ENCODE measurements at places on chromosomes 12 and 14. TPM values are rescaled to one million over a fixed set of nuclear protein-coding genes. Genes with fewer than 3 reads are reported as not detected.
A peak's percentile ranks its signal among the peaks of the same experiment; 100 is the strongest.

DNA sequence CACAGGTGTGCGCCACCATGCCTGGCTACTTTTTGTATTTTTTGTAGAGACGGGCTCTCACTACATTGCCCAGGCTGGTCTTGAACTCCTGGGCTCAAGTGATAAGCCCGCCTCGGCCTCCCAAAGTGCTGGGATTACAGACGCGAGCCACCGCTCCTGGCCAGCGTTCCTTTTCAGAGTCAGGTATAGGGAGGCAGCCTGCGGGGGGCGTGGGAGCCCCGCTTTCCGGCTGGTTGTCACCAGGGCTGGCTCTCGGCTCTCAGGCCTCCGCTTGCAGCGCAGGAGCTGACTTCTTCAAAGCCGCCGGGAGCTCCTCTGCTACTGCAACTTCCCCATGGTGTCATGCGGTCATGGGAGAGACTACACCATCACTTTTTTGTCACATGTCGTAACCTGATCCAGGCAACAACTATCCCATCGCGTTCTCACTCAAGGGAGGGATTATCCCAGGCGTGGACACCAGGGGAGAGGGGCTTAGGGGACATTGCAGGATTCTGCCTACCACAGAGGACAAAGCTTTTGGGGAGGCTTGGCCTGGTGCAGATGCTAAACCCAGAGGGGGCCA, 129.4 kb downstream of the SCARB1 start:
- DNase-seq: peak; percentile 51
- H3K27me3 ChIP-seq: no peaks in the 10 kb centered on the region
- H3K4me1 ChIP-seq: no peaks in the 10 kb centered on the region
- no peaks in the 10 kb centered on the region for H3K36me3 ChIP-seq
- H3K4me3 ChIP-seq: no peak overlapping the region

- peaks cover 19% of the 10 kb centered on the region for H3K4me1 ChIP-seq
- H3K27me3 ChIP-seq: no peaks in the 10 kb centered on the region
- no peak for DNase-seq
- no peak overlapping the region for H3K27ac ChIP-seq
These were observed 52.1 kb downstream of the PSMA6 start for GRCh38 chr14:35344107-35344807.

DNA sequence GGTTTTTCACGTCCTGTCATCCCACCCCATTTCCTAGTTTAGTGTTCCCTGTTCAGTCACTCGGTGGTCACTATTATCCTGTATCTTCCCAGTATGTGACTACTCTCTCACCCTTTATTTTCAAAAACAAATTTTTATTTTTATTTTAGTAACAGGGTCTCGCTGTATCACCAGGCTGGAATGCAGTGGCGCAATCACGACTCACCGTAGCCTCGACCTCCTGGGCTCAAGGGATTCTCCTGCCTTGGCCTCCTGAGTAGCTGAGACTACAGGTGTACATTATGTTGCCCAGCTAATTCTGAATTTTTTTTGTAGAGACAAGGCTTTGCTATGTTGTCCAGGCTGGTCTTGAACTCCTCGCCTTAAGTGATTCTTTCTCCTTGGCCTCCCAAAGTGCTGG, 20.1 kb upstream of the PRICKLE1 start:
- H3K27me3 ChIP-seq: no peaks in the 10 kb centered on the region
- no peaks in the 10 kb centered on the region for H3K36me3 ChIP-seq
- H3K4me3 ChIP-seq: no peak overlapping the region

Gene TAS2R42
- not detected for polyA plus RNA-seq

DNA sequence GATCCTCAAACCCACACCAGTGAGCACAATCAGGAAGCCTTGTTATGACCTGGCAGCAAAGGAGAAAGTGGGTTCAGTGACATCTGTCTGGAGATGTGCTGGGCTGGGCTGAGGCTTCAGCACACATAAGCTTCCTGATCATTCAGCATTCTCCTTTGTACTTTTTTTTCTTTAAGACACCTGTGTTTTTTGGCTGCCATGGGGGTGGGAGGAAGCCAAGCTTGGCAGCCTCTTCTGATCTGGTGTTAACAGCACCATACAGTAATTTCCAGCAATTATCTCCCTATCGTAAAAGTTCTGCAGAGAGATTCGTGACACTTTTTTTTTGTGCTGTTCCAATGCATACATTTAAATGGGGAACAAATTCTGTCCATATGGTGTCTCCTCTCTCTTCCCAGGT, 38.9 kb upstream of the RASSF3 start:
- no peak overlapping the region for H3K4me3 ChIP-seq
- no peak overlapping the region for H3K27ac ChIP-seq
- DNase-seq: no peak
- peaks cover 20% of the 10 kb centered on the region for H3K4me1 ChIP-seq
- no peaks in the 10 kb centered on the region for H3K36me3 ChIP-seq

GRCh38 chr14:63594455-63595372, 47.0 kb downstream of the WDR89 start:
- no peak overlapping the region for H3K4me3 ChIP-seq
- no peak for DNase-seq
- no peak overlapping the region for H3K27ac ChIP-seq
- H3K27me3 ChIP-seq: no peaks in the 10 kb centered on the region
- H3K4me1 ChIP-seq: no peaks in the 10 kb centered on the region

Gene VRTN
- not detected for polyA plus RNA-seq

Gene ATF1
- polyA plus RNA-seq: 3.5 TPM

Measured in heart left ventricle (tissue), 16 donors.